Chondrocyte (in vitro differentiated cells): ENCODE measurements at places on chromosomes 11 and 22. TPM values are rescaled to one million over a fixed set of nuclear protein-coding genes. Genes with fewer than 3 reads are reported as not detected.

Gene ENDOD1
- 48.0 to 71.1 TPM (median 67.9 TPM) in 3 replicates for total RNA-seq

Gene SOX10
- not detected in 3 replicates for total RNA-seq

GRCh38 chr11:71286701-71287643 lies 34.6 kb upstream of the SHANK2 start:
- DNase-seq, result peak; percentile 72

DNA sequence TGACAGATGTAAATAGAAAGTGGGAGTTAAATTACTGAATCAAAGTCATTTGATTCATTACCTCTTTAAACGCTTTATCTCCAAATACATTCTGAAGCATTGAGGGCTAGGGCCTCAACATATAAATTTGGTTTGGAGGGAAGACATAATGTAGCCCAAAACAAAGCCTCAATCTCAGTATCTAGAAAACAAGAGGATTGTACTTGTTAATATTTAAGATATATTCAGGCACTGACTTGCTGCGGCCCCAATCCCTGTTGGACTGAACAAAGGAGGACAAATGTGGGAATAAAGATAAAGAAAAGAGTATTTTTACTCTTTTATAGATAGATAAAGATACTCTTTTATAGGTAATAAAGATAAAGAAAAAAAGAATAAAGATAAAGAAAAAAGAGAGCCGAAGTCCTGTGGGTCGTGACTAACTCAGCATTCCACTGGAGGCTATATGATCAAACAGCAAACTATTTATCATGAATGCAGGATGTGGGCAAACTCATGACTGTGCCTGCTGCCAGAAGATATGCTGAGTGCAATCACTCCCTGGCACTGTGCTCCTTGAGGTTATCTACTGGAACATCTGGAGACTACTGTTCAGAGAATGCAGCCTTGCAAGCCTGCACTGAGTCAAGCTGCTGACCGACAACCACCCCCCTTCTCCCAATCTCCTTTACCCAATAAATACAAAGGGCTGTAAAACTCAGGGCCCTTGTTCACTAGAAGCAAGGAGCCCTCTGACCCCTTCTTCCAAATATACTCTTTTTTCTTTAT lies 6.9 kb downstream of the OR10V1 start:
- no peak for DNase-seq

- peak; percentile 9 for DNase-seq
Measured at GRCh38 chr11:68976095-68976494, 4.7 kb downstream of the MRGPRD start.

DNA sequence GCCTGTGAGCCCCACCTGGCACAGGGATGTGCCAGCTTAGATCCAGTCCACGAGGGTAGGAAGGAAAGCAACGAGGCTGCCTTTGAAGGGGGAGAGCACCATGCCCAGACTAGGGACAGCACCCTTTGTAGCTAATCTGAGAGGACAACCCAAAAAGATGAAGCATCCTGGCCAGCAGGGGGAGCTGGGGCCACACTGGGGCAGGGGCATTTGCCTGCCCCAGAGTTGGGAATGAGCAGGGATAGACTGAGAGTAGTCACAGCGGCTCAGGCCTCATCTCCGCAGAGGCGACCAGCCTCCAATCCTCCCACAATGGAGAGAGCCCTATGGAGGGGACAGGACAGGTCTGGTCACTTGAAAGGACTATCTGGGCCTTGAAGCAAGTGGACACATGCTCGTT lies 16.4 kb downstream of the LMO1 start:
- DNase-seq, result peak; percentile 57

DNA sequence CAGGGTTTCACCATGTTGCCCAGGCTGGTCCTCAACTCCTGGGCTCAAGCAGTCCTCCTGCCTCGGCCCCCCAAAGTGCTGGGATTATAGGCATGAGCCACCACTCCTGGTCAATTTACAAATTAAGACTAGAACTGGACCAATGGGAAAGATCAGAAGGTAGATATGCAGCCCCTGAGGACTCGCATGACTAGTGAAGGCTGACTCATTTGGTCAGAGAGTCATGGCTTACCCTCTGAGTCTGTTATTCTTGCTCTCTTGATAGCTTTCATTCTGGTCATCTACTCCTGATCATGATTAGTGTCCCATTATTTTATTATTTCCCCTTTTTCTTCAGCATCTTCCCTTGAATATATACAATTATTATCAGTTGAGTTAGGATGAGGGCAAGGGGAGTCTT lies 2.7 kb upstream of the LDHAL6A start:
- no peak for DNase-seq

- DNase-seq, result no peak
Measured at GRCh38 chr11:21411104-21411503, 741.7 kb downstream of the NELL1 start.

DNA sequence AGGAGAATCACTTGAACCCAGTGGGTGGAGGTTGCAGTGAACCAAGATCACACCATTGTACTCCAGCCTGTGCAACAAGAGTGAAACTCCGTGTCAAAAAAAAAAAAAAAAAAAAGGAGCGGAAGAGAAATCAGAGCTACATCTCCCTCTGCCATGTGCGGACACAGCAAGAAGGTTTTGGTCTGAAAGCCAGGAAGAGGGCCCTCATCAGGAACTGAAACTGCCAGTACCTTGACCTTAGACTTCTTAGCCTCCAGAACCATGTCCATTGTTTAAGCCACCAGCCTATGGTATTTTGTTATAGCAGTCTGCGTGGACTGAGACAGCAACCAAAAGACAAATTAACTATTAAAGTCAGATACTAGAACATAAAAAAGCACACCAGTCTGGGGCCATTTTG lies 41.6 kb downstream of the KREMEN1 start:
- DNase-seq, result no peak

DNA sequence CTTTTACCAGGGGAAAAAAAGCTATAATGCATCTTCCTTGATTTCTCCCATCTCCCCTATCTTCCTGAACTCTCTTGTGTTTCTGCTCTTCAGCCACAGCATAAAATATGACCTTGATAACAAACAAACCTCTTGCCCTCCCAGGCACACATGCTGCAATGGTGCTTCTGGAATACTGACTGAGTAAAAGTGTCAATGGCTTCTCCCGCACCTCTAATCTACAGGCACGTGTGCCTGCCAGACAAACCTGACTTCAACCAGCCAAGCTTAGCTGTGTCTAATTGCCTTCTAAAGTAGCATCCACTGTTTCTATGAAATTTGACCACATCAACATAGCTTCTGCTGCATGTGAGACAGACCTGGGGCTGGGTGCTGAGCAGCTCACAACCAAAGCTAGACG lies 12.7 kb downstream of the OPCML start:
- no peak for DNase-seq

DNA sequence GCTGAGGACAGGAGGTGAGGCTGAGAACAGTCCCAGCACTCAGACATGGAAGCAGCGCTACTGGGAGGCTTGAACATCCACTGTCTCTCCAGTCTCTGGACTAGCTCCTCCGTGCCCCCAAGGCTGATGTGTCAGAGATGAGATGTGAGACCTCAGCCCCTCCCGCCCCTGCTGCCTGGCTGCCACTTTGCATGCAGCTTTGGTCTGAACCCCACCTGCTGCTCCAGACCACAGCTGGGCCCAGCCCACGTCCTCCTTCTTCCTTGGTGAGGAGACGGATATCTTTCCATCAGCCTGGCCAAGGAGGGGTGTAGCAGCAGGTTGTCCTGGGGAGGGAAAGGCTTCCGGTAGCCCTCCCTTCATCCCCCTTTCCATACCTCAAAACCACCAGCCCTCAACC lies 148.0 kb upstream of the B3GAT1 start:
- peak; percentile 77 for DNase-seq

DNA sequence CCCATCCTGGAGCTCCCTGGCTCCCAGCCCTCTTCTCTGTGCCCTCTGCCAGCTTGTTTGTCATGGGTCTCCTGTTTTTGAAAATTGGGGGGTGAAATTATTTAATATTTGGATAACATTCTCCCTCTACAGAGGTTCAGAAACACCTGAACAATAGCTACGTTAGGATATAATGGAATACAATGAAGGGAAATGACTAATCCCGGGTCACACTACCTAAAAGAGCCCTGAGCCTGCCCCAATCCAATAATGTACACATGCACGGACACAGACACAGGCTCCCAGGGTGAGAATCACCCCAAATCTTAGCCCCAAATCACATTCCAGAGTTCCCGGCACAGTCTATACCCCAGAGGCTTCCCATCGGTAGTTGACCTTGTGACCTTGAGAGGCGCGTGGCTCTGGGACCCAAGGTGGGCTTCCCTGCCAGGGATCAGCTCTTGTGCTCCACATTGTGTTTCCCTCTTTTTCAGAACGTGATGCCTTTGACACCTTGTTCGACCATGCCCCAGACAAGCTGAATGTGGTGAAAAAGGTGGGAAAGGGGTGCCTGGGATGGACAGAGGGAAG lies 135.5 kb downstream of the PARVA start:
- no peak for DNase-seq

- DNase-seq, result no peak
Measured at GRCh38 chr11:27812341-27812740, 112.1 kb upstream of the BDNF start.
